ENCODE measurements at places on chromosomes 2 and 18.
A peak's percentile ranks its signal among the peaks of the same experiment; 100 is the strongest.

- DNase-seq: no peak
Measured at GRCh38 chr2:10441948-10442347, 6.2 kb downstream of the ODC1 start.

DNA sequence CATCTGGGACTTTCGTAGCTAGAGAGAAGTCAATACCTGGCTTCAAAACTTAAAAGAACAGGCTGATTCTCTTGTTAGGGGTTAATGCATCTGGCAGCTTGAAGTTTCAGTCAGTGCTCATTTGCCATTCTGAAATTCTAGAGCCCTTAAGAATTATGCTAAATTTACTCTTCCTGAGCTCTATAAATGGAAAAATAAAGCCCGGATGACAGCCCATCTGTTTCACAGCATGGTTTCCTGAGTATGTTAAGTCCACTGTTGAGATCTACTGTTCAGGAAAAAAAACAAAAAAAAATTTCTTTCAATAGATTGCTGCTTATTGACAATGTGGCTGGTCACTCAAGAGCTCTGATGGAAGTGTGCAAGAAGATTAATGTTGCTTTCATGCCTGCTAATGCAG lies 101.3 kb upstream of the RPE start:
- DNase-seq: no peak

DNA sequence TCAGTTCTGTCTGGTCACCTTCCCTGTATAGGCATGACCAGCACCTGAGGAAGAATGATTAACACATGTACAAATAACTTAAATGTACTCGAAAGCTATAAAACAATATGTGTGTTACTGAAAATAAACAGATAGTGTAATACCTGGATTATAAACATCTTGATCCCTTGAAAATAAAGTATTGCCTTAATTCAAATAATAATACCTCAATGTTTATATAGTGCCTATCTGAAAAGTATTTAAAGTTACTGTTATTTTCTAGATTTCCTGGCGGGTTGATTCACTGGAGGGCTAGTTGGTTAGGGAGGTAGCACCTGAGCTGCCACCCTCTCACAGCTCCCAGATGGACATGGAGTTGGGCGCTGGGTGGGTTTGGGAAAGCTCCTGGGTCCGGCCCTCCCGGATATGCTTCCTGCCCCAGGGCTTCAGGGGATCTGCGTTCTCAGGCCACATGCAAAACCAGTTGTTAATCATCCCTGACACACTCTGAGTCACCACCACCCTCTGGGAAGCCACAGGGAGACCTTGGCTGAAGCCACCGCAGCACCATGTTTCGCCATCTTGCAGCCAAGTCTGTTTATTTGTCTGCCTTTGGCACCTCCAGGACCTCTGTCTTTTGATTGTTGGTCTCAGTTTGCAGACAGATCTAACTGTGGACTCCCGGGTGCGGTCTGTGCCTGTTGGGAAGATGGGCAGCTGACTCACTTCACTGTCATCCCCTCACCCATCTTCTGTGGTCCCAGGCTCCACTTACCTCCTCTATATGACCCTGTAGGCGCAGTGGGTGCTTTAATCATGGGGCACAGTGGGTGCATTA lies 35.3 kb downstream of the RAB31 start:
- DNase-seq: no peak

DNA sequence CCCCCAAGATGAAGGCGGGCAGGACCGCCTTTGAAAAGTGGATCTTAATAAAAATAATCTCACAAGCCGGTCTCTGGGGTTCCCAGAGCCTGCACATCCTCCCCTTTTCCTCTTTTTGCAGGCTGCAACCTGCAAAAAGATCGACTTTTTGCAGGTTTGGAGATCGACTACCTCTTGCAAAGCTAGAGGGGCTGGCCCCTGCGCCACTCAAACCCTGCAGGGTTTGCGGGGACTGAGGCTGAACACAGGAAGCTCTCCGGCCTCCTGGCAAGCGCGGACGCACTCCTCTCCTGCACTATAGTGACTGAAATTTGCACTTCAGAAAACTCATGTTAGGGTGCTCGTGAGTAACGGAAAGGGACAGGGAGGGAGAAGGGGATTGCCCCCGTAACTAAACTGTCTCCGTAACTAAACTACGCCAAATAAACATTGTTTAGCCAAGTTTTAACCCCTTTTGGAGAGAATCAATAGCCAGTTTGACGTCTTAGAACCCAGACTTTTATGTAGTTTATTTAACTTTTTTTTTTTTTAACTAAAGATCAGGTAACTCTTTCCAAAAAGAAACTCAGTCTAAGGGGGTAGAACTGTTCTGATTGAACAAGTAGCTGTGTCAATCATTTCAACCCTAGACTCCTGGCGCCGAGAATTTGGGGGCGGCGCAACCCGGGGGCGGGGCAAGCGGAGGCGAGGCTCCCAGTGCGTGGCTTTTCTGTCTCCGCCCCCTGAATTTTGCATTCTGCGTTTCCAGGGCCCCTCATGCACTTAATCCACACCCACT lies 2.5 kb downstream of the IGFBP5 start:
- DNase-seq: peak; percentile 69

Measured in stimulated activated CD4-positive, alpha-beta T cell treated with anti-CD3 and anti-CD28 coated beads, Interleukin-4, amount 100 ng/mL, for 1 hour (primary cell).